ENCODE measurements at places on chromosomes 13 and 19.

DNA sequence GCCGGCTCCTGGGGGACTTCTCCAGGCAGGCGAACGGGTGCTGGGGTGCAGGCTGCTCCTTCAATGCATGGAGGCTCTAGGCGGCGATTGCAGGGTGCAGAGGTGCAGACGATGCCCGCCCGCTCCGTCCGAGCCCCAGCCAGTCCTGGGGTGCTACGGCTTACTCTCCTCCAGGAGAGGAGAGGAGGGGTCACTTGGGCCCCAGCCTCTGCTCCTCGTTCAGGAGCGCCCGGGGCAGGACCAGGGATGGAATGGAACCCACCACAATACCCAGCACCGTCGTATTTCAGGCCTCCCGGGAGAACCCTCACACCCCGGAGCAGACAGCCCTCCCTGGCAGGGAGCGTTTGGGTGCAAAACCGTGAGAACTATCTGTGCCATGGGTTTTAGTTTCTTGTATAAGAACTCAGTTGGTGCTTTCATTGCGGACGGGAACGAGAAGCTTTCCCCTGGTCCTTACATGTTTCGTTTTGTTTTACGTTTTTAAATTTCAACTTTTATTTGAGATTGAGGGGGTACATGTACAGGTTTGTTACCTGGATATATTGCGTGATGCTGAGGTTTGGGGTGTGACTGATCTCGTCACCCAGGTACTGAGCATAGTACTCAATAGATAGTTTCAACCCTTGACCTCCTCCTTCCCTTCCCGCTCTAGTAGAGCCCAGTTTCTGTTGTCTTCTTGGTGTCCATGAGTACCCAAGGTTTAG is 46.8 kb downstream of the ARHGEF18 start:
- no peak for DNase-seq

DNA sequence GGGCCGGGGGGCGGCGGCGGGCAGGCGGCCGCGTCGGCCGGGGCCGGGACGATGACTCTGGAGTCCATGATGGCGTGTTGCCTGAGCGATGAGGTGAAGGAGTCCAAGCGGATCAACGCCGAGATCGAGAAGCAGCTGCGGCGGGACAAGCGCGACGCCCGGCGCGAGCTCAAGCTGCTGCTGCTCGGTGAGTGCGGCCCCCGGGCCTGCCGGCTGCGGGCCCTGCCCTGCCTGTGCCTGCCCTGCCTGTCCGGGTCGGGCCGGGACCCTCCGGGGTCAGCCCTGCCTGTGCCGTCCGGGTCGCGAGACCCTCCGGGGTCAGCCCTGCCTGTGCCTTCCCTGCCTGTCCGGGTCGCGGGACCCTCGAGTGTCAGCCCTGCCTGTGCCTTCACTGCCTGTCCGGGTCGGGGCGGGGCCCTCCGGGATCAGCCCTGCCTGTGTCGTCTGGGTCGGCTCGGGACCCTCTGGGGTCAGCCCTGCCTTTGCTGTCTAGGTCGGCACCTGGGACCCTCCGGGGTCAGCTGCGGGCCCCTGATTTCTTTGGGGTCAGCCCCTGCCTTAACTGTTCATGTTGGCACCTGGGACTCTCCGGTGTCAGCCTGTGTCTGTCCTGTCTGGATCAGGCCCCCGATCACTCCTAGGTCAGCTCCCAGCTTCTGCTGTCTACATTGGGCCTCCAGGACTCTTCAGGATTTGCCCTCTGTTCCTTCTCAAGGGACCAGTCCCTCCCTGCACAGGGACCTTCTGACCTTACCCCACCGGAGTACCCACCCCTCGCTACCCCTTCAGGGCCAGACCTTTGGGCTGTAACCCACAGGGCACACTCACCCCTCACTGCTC is 659 bp downstream of the GNA11 start:
- no peak for DNase-seq

GRCh38 chr13:109725297-109725696 is 61.1 kb downstream of the IRS2 start:
- DNase-seq = no peak

DNA sequence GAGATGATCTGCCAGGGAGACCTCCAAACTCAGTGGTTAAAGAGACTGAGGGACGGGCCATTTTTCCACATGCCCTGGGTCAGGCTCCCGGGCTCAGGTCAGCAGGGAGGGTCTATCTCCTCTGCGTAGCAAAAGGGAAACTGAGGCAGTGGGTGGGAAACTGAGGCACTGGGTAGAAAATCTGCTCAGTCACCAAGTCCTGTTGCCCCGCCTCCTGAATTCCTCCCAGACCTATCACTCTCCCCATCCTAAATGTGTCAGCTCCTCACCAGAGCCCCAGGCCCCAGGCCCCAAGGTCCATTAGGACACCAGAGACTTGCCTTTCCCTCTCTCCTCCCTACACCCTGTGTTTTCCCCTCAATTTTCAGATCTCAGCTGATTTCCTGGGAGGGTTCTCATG is 2.4 kb downstream of the CD320 start:
- DNase-seq = no peak

DNA sequence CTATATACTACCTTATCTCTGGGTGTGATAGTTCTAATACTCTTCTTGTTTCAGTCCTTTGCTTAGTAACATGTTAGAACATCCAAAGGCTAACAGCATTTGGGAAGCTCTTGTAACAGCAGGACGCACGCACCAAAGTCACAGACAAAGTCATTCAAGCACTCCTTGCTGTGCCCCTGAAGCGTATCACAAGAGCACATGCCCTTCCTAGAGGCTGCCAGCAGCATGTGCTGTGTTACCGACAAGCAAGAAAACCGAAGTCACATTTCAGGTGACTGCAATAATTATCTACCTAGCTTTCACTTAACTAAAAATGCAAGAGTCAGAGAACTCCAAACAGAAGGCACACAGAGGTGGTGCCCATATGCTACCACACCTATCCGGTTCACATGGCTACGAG is 194.1 kb downstream of the KLF12 start:
- no peak for DNase-seq

- DNase-seq = no peak
Measured at GRCh38 chr19:45900738-45901431, 1.5 kb downstream of the MYPOP start.

GRCh38 chr19:31499281-31500196 is 150.3 kb upstream of the TSHZ3 start:
- no peak for DNase-seq

DNA sequence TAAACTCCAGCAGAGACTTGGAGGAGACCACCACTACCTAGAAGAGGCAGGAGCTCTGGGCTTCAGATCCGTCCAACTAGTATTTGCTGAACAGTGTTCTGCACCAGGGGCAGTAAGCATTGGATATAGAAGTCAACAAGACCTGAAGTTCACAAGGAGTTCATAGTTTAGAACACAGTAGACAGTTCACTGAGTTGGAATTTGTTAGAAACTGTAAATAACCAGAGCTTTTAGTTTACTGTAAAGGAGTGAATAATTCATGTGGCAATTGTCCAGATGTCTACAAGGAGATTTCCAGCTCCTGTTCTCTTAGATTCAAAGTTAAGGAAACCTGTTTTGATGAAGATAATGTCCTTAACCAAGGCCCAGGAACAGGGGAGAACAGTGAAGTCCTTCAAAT is 128.9 kb downstream of the COG6 start:
- DNase-seq = no peak

- DNase-seq = no peak
Measured at GRCh38 chr19:20028611-20029010, 10.7 kb downstream of the ZNF682 start.

- DNase-seq = no peak
Measured at GRCh38 chr19:40745402-40745780, 4.9 kb downstream of the ACTMAP start.

DNA sequence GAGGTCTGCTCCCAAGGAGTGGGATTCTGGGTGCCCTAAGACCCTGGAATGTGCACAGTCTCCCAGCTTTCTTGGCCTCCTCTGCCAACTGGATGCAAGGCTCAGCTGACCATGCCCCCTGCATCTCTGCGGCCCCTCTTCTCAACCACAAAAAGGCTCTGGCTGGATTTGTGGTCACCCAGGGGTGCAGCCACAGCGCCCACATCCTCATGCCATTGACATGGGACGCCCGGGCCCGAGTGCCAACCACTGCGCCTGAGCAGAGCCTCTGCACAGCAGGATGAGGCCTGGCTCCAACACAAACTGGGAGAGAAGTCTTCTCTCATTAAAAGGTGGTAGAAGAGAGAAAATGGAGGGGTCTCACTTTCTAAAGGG is 103.5 kb downstream of the FOXO1 start:
- DNase-seq = no peak

- DNase-seq = no peak
Measured at GRCh38 chr19:55591555-55591954, 7.8 kb downstream of the FIZ1 start.

DNA sequence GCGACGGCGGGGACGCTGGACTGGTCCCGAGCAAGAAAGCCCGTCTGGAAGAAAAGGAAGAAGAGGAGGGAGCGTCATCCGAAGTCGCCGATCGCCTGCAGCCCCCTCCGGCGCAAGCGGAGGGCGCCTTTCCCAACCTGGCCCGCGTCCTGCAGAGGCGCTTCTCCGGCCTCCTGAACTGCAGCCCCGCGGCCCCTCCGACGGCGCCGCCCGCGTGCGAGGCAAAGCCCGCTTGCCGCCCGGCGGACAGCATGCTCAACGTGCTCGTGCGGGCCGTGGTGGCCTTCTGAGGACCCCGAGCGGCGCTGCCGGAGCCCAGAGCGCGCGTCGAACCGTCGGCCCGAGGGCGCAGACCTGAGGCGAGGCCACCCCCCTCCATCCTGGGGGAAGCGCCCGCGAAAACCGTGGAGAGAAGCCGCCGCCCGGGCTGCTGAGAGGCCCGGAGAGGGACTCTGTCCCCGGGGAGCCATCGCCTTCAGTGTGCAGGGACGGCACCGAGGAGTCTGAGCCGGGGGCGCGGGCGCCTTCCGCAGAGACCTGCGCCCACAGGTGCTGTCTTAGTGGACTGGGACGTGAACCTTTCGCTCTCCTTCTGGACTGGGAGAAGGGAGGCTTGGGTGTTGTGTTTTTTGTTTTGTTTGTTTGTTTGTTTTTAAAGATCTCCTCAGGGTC is 3.5 kb downstream of the IER2 start:
- DNase-seq = no peak

DNA sequence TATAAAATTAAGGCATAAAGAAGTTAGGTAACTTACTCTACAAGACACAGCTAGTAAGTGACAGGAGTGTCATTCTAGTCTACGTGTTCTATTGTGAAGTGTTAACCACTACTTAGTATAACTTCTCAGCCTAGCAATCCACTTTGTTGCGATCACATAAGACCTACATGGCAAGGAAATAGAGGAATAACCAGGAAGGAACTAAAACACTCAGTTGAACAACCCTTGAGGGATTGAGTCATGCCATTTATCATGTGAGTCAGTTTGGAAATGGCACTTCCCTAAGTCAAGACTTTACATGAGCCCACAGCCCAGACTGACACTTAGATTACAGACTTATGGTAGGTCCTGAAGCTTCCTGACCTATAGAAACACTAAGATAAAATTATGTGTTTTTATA is 279.5 kb upstream of the PCDH20 start:
- DNase-seq = no peak

DNA sequence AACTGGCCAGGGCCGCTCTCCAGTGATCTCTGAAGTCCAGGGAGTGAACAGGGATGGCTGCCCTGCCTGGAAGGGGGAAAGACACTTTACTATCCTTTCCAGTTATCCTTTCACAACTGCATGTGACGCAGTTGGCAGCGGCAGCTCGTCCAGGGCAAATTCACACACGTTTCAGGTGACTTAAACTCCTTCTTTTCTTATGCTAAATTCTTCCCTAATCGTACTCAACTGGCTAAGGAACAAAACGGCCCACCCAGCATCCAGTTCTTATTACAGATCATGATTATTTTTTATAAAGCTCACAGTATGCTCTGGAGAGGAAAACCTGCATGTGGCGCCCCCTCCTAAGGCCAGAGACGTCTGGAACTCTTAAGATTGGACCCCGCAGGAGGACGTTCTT is 767.1 kb downstream of the UQCRFS1 start:
- DNase-seq = no peak

DNA sequence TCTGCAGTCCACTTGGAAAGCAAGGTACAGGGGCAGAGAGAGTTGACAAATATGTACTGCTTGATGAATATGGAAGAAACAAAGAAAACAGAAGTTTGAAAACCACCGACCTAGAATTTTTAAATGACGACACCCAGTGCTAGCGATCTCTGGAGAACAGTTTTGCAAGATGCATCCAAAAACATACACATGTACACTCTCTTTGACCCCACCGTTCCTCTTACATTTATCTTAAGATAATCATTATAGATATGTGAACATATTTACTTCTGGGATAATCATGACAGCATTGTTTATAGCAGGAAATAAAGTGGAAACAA is 40.8 kb upstream of the IGSF23 start:
- DNase-seq = no peak

DNA sequence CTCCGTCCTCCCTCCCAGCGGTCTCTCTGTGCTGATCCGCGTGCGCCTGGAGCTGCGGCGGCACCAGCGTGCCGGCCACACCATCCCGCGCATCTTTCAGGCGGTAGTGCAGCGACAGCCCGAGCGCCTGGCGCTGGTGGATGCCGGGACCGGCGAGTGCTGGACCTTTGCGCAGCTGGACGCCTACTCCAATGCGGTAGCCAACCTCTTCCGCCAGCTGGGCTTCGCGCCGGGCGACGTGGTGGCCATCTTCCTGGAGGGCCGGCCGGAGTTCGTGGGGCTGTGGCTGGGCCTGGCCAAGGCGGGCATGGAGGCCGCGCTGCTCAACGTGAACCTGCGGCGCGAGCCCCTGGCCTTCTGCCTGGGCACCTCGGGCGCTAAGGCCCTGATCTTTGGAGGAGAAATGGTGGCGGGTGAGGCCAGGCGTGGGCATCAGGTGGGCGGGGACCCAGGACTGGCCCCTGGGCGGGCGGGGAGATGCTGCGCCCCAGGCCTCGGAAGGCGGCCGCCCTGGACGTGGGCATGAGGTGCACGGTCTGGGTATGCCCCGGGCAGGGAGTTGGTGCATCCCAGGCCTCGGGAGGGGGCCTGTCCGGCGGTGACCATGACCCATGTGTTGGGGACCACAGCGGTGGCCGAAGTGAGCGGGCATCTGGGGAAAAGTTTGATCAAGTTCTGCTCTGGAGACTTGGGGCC is 16.4 kb downstream of the SLC27A1 start:
- DNase-seq = no peak

DNA sequence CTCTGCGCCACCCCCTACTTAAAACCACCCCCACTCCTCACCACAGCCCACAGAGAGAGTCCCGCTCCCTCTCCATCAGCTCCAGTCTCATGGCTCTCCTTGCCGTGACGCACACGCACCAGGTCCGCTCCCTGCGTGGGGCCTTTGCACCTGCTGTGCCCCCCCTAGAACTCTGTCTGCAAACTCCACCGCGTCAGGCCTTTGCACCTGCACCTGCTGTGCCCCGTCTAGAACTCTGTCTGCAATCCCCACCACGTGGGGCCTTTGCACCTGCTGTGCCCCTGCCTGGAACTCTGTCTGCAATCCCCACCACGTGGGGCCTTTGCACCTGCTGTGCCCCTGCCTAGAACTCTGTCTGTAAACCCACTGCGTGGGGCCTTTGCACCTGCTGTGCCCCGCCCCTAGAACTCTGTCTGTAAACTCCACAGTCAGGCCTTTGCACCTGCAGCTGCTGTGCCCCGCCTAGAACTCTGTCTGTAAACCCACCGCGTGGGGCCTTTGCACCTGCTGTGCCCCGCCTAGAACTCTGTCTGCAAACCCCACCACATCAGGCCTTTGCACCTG is 4.2 kb downstream of the SHC2 start:
- no peak for DNase-seq
